CD4-positive, alpha-beta T cell treated with Interleukin-4 for 1 hour (primary cell): ENCODE measurements at places on chromosomes 7 and 10.

- no peak for DNase-seq
Measured at GRCh38 chr7:86648169-86648568, 4.5 kb downstream of the GRM3 start.

DNA sequence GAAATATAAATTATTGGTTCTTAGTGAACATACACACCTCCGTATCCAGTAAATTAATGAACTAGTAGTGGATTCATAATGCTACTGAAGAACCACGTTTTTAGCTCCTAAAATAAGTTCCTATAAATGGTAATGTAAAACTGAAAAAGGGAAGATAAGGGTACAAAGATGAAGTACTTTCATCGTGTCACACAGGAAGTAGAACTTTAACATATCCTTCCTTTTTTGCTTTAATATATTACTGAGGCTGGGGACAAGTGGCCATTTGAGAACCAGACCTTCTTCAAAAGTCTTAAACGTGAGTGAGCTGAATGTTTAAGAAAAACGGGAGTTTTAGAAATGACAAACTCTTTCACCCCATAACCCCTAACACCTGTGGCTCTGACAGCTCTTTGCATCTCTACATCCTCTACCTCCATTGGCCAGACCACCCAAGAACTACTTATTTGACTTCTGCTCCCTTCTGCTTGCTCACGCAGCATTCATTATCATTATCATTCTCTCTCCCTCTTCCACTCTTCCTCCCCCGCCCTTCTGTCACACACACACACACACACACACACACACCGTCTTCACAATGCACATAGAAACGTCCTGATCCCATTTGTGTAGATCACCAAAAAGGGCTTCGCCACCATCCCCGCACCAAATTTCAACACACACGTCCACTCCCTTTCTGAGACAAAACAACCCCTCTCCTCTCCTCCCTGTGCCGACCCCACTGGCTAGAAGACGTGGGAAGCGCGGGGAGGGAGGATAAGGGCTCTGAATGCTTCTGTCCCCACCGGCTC, 677 bp downstream of the SKAP2 start:
- DNase-seq = peak; percentile 33

DNA sequence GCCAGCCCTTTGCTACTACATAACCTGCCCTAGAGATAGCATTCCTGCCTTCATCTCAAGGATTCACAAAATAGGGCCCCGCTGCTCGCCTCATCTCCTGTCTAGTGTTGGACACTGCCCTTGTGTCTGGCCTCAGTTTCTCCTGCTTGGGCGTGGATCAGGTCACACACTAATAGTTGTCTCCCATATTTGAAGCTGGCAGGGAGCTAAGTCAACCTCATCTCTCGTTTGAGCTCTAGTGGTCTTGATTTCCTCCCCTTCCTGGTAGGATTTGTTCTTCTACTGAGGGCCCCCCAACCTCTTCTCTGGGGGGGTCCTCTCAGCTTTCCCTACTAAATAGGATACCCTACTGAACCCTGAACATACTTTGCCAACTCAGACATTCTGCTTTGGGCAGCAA, 42.2 kb downstream of the ADCYAP1R1 start:
- peak; percentile 3 for DNase-seq

DNA sequence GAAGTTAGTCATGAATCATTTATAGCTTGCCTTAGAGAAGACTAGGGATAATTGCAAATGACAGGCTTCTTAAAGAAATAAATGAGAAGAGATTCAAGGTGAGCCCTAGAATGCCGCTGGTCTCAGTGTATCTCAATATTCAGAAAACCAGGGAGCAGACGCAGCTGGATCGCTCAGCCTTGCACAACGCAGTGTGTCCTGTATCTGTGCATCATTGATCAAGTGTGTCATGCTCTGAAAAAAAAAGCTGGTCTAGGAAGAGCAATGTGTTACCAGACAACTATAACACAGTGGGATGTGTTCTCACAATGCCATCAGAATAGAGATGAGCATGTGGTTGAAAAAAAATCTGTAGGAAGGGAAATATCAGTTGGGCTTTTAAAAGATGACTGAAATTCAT, 230.1 kb downstream of the CALN1 start:
- no peak for DNase-seq

DNA sequence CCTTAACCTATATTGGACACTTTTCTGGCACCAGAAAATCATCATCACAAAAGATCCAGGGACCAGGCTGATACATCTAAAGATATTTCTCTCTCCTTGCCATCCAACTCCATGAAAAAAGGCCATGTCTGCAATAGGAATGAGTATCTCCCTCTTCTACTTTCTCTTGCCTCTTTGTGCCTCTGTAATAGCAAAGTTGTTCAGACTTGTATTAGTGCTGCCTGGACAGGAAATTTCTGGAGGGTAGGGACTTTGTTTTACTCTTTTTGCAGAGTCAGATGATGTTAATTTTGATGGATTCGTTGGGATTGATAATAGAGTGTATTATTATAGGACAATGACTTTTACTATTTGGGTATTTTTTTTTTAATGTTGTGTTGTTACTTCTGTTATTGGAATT, 376.3 kb downstream of the INHBA start:
- DNase-seq = no peak
